Heart left ventricle (tissue), 16 donors: ENCODE measurements at places on chromosomes 3 and 15.

GRCh38 chr3:72255791-72256559, 471.0 kb upstream of the PROK2 start:
- DNase-seq = peak; percentile 75

- DNase-seq = no peak
These were observed 108.7 kb upstream of the TSPAN3 start for GRCh38 chr15:77179541-77179998.

- DNase-seq = no peak
These were observed 15.3 kb downstream of the TMEM266 start for GRCh38 chr15:76075046-76075445.

GRCh38 chr3:49992326-49992725, 52.4 kb downstream of the RBM6 start:
- DNase-seq = no peak

DNA sequence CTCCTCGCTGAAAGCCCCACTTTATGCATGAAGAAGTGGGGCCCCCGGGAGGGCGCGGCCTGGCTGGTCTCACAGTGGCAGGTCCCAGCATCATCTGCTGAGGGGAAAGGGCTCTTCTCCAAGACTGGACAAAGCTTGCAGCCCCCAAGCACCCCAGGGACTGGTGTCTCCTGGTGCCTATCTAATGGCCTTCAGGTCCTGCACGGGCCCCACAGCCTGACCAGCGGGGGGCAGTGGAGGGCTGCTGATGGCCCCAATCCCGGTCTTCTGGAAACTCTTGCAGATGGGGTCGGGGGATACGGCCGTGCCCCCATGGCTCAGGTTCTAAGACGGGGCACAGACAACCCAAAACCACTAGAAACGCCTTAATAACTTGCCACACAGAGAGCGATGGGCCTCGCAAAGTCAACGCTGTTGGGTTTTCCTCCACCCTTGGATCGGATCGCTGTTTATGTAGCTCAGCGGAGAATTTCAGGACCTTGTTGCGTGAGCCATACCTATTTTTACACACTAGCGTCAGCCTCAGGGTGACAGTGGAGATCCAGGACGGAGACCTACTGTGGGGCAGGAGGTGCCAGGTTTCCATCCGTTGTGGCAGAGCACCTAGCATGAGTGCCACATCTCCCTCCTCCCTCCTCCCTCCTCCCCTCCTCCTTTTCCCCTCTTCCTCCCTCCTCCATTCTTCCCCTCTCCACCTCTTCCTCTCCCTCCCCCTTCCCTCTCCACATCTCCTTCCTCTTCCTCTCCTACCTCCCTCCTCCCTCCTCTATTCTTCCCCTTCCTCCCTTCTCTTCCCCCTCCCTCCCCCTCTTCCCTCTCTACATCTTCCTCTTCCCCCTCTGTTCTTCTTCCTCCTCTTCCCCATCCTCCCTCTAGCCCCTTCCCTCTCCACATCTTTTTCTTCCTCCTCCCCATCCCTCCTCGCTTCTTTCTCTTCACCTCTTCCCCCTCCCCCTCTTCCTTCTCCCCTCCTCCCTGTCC, 79.3 kb upstream of the ALDH1L1 start:
- DNase-seq = peak; percentile 78

DNA sequence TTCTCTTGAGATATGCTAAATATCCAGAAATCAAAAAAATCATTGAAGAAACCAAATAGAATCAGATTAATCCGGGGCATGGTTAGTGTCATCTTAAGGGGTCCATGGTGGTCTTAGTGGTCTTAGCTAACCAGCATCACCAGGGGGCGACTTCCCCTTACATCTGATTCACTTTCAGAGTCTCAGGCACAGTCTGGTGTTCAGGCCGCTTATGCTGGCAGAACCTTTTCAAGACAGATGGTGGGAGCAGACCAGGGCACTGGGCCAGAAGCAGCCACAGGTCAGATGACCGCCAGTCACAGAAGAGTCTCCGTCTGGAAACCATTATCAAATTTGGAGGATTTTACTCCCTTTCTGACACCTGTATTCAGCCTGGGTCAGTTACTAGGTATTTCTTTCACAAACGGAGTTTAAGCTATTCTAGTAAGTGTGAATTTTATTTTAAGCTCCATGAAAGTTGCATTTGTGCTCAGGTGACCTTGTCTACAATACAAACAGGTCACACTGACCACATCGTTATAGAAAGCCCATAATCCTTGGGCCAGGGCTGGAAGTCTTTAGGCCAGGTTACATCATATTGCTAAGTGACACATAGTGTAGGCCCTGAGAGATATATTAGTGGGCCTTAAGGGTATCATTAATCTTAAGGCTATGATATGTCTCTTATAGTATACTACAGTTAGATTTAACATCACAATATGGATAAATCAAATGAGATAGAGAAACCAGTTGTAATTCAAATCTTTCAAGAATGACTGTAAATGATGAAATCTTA, 365.5 kb downstream of the GBE1 start:
- DNase-seq = no peak

DNA sequence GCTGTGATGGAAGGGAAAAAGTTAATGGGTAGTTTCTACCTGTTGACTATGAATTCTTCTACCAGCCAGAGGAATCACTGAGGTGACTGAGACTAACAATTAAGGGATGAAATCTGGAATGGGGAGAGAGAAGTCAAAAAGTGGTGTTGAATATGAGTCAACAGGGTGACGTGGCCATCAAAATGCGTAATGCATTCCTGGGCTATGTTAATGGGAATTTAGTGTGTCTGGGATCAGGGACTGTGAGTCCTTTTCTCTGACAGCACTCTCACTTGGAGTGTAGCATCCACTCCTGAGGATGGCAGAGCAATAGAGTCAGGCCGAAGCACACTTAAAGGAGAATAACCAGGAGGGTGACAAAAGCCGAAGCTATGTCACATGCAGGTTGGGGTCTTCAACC, 60.4 kb downstream of the MESD start:
- DNase-seq = no peak

DNA sequence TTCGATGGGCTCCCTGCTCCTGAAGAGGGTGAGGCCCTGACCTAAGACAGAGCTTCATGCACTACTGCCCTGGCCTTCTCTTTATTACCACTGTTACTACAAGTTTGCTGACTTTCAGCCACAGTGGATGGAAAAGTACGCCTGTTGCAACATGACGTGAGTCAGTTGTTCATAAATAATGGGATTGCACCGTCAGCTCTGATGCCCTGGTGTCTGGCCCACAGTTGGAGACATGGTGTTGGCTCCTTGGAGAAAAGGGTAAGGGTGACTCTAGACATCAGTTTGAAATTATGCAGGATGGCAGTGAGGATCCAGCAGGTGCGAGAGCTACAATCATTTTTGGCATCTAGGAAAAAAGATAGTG, 5.5 kb downstream of the PAQR5 start:
- DNase-seq = no peak
